ENCODE measurements at places on chromosomes 3 and 15. TPM values are rescaled to one million over a fixed set of nuclear protein-coding genes. Genes with fewer than 3 reads are reported as not detected.

Gene BCL2A1
- total RNA-seq, result 27.4 TPM

DNA sequence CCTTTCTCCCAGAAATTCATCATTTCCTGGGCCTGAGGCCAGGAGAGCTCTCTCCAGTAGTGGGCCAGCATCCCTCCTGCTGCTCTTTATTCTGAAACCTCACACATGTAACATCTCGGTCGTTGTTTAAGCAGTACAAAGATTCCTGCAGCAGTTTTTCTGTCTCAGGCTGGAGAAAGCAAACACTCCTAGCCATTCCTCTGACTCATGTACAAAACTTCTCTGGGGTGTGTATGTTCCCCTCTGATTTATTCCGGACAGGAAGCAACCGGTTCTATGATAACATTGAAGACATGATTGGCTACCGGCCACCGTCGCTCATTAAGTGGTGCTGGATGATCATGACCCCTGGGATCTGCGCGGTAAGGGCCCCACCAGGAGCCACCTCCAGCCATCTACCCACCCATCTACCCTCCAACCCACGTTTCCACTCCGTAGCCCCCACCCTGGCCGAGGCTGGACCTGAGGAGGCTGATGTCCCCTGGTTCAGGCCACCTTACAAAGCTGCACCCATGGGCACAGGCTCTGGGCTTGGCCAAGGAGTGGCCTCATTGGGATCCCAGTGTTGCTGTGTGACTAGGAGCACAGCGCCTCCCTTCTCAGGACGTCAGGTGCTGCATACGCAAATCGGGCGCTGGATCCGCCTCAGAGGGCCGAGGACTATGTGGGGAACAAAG is 58.6 kb upstream of the SLC6A1 start:
- no peak for DNase-seq

Gene SLC51A
- total RNA-seq, result 2.8 TPM

Gene PAK6
- total RNA-seq, result 8.4 TPM

DNA sequence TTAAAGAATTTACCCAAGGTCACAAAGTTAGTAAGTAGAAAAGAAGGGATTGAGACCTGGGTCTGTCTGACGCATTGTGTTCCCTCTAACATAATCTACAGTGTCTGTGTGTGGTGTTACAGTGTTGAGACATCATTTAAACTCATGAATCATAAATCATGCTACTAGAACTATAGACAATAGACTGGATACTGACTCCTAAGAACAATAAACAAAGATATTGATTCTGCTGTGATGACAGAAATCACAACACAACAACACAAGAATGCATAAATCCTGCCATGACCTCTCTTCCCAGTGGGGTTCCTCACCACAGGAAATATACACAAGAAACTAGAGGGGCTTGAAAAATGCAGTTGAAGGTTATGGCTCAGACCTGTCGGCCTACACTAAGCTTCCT is 44.3 kb downstream of the TRIM69 start:
- no peak for DNase-seq

DNA sequence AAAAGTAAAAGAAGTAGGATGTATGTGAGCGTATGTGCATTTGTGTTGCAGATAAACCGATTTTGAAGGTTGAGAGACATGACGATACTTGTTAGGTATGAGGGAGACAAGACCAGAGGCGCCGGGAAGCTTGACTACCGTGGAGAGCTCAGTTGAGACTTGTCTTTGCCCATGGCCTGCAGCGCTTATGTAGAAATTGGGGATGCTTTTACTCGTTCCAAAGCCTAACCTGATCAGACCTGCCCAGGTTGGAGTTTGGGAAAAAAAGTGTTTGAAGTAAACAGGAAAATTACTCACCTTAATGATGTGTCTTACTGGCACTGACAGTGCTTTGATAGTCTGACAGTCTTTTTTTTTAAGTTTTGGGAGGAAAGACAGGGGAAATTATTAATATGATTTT is 202.8 kb downstream of the TP63 start:
- DNase-seq, result no peak

Gene IQCB1
- total RNA-seq, result 18.2 TPM

GRCh38 chr3:156811089-156811862 is 14.9 kb upstream of the LEKR1 start:
- DNase-seq, result no peak

DNA sequence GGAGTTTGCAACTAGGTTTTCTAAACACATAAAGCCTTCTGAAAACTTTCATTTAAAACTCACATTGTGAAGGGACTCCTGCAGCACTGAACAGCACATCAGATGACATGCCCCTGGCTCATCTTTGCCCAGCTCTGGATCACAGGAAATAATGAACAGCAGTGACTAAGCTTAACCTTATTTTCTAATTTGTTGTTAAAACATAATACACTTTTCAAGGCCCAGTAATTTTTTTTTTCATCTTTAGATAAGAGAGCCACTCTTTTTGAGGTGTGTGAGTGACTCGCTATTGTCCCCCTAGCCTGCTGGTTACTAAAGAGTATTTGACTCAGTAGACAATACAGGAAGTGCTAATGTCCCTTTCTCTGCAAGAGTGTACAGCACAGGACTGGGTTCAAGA is 204.0 kb downstream of the OSBPL10 start:
- DNase-seq, result no peak

DNA sequence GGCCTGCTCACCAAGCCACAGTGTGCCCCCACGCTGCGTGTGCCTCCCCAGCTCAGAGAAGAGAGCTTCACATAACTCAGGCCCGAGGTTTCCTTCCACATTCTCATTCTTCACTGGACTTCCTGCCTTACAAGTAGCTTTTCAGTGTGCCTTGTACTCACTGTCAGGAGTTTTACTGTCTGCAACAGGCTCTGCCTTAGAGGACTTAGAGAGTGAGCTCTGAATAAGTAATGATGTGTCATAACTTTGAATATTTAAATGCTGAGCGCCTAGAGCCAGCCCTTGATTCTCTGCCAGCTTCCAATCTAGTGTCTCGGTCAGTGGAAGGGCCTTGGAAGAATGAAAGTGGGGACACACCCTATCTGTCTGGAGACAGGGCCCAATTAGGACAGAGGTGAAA is 41.8 kb downstream of the ITGB5 start:
- peak; percentile 78 for DNase-seq

DNA sequence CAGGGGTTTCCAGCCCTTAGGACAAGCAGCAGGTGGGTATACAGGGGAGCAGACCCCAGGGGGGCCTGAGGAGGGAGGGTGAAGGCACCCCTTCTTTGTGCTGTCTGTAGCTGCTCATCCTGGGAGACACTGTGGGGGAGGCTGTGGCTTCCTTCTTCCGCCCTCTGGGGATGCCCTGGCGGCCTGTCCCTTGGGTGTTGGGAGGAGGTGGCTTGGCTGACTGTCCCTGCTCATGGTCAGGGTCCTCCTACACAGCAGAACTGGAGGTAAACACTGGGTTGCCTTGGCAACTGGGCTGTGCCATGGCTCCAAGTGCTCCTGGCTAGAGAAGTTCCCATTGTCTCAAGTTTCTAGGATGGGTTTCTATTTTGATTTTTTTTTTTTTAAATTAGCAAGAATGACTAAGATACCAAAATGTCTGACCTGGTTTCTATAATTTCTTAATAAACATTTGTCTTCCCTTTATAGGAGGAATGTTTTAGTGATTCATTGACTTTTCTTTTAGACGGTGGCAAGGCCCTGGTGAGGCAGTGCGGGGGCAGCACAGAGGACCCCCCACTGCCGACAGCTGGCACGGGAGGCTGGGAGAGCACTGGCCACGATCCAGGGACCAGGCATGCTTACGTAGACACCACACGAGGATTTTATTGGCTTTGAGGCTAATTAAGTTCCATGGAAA is 12.4 kb downstream of the KLF13 start:
- peak; percentile 71 for DNase-seq

- no peak for DNase-seq
Measured at GRCh38 chr15:98080791-98081190, 120.3 kb downstream of the ARRDC4 start.

Gene OR5H6
- total RNA-seq, result not detected

- no peak for DNase-seq
Measured at GRCh38 chr15:79440355-79440908, 8.3 kb downstream of the MINAR1 start.

Gene NMD3
- total RNA-seq, result 40.1 TPM

GRCh38 chr3:141083226-141083625 is 32.1 kb downstream of the SPSB4 start:
- DNase-seq, result no peak

DNA sequence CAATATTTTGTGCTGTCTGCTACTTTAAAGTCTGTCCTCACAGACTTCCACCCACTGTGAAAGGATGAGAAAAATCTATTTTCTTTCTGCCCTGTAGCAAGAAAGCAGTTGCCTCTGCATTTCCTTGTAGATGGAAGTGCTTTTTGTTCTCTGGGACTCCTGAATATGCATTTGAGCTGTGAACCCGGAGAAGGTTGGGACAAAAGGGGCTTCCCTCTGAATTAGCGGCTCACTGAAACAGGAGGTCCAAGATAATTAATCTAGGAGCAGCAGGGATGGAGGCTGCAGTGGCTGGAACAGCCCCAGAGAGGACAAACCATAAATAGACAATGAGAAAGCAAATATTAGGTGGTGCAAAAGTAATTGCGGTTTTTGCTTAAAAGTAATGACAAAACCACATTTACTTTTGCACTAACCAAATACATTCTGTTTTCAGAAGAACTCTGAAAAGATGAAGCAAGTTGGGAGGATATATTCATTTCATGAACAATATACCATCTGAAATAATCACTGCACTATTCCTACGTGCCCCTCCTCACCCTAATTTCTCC is 143.4 kb upstream of the KBTBD8 start:
- DNase-seq, result no peak

GRCh38 chr15:39054128-39054732 is 489.6 kb upstream of the RASGRP1 start:
- no peak for DNase-seq

Gene IGF2BP2
- total RNA-seq, result 15.6 TPM

DNA sequence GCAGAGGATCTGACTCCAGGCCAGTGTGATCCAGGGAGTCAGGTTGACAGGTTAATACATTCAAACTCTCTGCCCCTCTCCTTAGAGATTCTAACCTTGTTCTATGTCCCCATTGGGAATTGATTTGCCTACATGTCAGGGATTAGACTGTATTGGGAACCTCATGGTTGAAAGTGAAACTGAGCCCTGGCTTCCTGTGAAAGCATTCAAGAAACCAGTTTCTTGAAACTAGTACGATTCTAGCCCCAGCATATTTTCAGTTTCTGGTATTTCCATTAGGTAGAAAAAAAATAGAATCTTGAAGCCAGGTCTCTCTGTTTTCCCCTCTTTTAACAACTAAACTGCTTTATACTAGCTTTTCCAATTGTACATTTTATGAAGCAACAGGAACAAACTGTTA is 140.4 kb upstream of the ABI3BP start:
- DNase-seq, result no peak

GRCh38 chr15:52856286-52856685 is 66.2 kb upstream of the ONECUT1 start:
- no peak for DNase-seq

Gene CEMIP
- 3.6 TPM for total RNA-seq

Gene CCR4
- total RNA-seq, result 0.71 TPM

DNA sequence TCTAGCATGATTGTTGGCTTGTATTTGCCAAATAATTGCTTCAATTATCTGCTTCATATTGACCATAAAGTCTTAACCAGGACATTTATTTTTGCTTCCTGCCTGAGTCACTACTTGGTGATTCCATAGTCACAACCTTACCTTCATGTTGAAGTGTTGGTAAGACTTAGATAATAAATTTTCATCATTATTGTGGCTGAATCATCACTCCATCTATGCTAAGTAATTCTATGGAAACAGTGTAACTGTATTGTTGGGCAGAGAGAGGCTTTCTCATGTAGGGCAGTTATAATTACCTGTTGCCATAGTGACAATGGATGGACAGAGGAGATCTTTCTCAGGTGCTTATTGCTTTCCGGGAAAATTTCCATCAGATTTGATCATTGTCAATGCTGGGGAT is 330.7 kb upstream of the LRRC3B start:
- DNase-seq, result no peak

- no peak for DNase-seq
Measured at GRCh38 chr15:66780973-66781718, 79.1 kb downstream of the SMAD6 start.

DNA sequence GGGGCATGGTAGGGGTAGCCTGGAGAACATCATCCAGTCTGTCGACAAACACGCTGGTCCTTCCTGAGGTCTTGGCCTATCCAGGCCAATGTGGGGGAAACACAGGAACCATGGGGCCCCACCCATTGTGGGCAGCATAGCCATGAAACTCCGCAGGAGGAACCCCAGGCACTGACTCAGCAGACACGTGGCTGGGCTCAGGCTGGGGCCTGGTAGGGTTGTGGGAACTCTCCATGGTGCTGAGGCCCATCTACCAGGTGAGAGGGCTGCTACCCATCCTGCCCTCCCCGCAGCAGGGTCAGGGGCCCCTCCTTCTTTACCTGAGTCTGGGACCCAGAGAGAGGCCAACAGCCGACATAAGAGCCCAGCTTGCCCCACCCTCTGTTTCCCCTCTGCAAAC is 22.6 kb upstream of the CACNA2D2 start:
- DNase-seq, result no peak

Gene TGM5
- total RNA-seq, result 0.15 TPM

- DNase-seq, result peak; percentile 68
Measured at GRCh38 chr3:101588616-101589015, 14.6 kb downstream of the PCNP start.

GRCh38 chr3:64178419-64178818 is 46.8 kb downstream of the PRICKLE2 start:
- no peak for DNase-seq

Gene CFAP20DC
- 5.4 TPM for total RNA-seq

DNA sequence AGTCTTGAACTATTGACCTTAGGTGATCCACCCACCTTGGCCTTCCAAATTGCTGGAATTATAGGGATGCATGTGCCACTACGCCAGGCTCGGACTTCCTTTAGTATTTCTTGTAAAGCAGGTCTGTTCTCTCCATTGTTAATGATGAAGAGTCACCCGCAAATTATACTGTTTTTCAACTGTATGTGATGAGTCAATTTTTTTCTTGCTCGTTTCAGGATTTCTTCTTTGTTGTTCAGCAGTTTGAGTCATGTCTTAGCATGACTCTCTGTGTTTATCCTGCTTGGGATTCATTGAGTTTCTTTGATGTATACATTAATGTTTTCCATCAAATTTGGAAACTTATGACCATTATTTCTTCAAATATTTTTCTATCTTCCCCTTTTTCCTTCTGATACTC is 28.9 kb downstream of the GRAMD1C start:
- no peak for DNase-seq

Gene CCDC51
- total RNA-seq, result 8.4 TPM

- no peak for DNase-seq
Measured at GRCh38 chr3:37491343-37491742, 317.0 kb upstream of the LRRFIP2 start.

Gene CGNL1
- 32.8 TPM for total RNA-seq

Gene TEX264
- total RNA-seq, result 51.2 TPM

- DNase-seq, result no peak
Measured at GRCh38 chr3:129974833-129975704, 549 bp downstream of the TRH start.

Measured in lung (tissue), 17 donors.